ENCODE measurements at places on chromosomes 5 and 9.

GRCh38 chr5:58114324-58114723 is 345.6 kb downstream of the PLK2 start:
- peak; percentile 81 for DNase-seq

- no peak for DNase-seq
These were observed 87.1 kb upstream of the FAM174A start for GRCh38 chr5:100448111-100448528.

DNA sequence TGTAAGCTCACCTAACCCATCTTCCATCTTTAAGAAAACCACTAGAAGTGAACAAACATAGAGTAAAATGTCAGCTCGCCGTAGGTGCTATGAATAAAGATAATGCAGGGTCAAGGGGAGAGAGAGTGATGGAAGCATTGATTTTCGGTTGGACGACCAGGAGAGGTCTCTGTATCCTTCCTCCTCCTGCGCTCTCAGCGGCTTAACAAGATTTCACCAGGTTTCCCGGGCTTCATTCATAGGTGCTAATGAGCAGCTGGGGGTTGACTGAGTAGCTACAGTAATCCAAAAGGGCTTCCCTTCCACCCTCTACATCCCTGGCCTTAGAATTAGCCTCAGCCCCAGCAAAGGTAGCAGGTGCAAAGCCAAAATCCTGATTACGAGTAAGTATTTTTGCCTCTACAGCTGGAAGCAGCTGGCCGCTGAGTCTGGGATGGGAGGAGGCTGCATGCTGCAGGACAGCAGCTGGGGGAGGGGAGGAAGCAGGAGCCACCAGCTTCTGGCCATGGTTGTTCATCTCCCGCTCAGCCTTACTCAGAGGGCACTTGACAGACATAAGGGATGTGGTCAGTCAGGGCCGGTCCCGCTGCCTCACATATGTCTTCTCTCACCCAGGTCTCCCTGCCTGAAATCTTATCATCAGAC is 112.0 kb upstream of the IL12B start:
- DNase-seq = no peak

- peak; percentile 33 for DNase-seq
These were observed 49.5 kb upstream of the EGFLAM start for GRCh38 chr5:38208782-38209378.

DNA sequence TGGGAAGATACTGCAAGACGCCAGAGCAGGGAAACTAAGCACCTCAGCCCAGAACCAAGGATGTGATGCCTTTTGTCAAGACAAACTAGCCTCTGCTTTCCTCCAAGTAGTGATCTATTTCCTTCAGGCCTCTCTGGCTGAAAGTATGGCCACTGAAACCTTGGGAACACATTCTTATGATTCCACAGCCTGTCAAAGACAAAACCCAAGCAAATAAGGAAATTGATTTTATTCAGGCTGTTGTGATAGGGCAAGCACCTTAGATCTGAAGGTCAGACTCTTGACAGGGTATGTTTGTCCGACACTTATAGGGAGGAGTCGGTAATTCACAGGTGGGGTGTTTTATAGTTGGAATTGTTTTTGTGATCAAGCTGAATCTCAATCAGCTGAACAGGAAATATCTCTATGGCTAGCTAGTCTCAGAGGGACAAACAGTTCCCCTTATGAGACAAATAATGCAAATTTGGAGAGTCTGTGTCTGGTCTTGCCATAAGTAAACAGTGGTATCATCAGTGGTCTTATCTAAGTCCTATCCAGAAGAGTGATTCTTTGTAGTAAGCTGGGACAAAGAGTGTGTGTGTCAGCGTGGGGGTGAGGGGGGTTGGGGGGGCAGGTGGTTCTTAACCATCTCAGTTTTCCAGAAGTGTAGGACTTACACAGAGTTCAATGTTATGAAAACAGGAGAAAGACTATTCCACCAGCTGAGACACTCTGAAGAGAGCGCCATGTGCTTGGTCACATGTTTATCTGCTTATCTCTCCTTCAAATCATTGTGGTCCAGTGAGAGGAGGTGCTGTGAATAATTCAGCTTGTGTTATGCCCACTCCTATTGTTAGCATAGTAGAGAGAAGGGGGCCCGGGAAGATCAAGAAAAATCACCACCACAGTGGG is 6.7 kb upstream of the ZCCHC10 start:
- DNase-seq = no peak

GRCh38 chr5:128469912-128470311 is 68.1 kb downstream of the FBN2 start:
- peak; percentile 56 for DNase-seq

DNA sequence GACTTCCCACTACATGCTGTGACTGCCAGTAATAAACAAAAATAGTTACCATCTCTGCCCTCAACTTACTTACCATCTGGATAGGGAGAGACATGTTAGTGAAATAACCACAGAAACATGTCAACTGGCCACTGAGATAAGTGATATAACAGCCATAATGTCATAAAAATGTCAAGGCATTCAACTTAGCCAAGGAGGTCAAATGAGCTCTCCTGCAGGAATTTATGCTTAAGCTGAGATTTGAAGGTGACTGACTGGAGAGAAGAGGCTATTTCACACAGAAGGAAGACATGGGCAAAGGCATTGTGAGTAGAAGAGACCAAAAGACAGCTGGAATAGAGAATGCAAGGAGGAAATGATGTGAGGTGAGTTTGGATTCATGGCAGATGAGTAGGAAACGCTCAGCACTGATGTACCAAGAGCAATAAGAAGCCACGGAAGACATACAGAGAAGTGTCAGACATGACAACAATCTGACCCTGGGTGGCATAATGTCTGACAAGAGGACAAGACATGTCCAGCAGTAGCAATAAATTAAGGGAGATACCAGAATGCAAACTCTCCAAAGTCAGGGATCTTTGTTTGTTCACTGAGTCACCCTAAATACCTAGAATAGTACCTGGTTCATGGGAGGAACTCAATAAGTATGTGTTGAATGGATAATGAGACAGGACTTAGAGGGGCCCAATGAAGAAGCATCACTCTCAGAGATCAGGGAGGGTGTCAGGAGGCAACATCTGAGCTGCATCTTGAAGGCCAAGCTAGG is 318.8 kb downstream of the ACTL7B start:
- peak; percentile 35 for DNase-seq

DNA sequence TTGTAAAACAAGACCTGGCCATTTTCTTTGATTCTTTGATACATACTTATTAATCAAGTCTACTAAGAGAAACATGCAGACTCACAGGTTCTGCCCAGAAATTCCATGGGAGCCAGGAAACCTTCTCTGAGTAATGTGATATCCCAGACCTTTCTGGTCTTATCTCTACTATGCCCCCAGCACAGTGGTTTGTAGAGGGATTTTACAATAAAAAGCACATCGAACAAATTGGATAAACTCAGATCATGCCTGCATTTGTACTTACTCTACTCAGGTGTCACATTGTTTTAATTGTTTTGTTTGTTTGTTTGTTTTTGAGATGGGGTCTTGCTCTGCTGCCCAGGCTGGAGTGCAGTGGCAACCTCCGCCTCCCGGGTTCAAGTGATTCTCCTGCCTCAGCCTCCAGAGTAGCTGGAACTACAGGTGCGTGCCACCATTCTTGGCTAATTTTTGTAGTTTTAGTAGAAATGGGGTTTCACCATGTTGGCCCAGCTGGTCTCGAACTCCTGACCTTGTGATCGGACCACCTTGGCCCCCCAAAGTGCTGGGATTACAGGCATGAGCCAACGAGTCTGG is 179.5 kb downstream of the ZNF608 start:
- DNase-seq = no peak

- no peak for DNase-seq
These were observed 118.5 kb downstream of the PRR16 start for GRCh38 chr5:120582635-120583034.

- no peak for DNase-seq
These were observed 42.8 kb downstream of the SIL1 start for GRCh38 chr5:139155333-139155732.

GRCh38 chr9:131258186-131258585 is 18.1 kb downstream of the FAM78A start:
- DNase-seq = no peak

DNA sequence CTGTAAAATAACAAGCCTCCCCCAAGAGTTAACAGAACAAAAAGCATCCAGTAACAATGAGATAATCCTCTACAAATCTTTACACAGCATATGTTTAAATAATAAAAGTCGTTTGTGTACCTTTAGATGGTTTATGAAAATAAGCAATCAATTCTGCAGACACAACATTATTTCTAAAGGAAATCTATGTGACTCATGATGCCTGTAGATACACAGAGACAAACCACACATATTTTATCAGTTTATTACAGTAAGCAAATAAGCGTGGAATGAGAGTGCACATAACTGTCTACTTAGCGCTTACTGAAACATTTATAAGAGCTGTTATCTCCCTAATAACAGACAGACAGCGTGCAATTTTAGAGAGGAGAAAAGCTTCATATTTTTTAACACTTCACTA is 243.6 kb downstream of the AP3B1 start:
- DNase-seq = peak; percentile 51

GRCh38 chr9:115944166-115944948 is 209.2 kb upstream of the PAPPA start:
- peak; percentile 97 for DNase-seq

GRCh38 chr5:80034962-80035821 is at the start of gene THBS4:
Gene THBS4 (plus strand): TSS chr5:80035348. CDS start chr5:80035538, 190 bp downstream.
- DNase-seq = no peak

GRCh38 chr5:107557051-107557658 is 113.6 kb downstream of the EFNA5 start:
- peak; percentile 36 for DNase-seq

GRCh38 chr5:134994560-134995156 is 27.0 kb downstream of the CATSPER3 start:
- no peak for DNase-seq

- DNase-seq = peak; percentile 46
These were observed 188.7 kb downstream of the EBF1 start for GRCh38 chr5:158910782-158911692.

- no peak for DNase-seq
These were observed 73.6 kb downstream of the FSTL4 start for GRCh38 chr5:133538718-133539117.

DNA sequence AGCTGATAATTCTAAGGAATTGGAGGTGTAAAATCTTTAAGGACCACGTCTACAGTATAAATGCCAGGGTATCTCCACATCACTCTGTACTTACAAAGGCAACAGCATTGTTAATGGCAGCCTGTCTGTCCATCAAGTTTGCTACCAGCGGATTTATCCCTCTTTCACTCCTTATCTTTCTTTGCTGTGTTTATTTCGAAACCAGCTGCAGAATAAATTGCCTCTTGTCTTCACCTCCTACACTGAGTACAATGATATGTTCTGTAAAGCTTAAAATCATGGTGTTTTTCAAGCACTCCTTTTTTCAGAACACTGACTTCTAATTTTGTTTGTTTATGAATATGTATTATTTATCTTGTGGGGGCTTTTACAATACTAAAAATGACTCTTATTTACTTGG is 1088.1 kb downstream of the NR2F1-AS1 start:
- DNase-seq = no peak

GRCh38 chr5:156595132-156595787 is 254.8 kb upstream of the PPP1R2B start:
- peak; percentile 27 for DNase-seq

DNA sequence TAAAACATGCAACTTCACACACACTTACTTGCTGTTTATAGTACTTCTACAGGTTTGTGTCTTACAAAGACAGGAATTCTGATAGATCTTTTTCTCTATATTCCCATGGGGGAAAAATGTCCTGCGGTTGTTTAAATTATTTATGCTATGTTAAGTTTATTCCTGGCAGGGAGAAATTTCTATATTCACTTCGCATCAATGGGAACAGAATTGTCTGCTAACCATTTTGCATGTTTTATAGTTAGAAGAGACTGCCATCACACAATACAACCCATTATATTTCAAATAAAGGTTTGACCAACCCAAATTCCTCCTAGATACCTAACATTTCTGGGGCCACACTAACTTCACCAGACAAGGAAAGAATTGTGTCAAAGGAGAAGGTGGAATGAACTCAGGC is 110.0 kb upstream of the PRR16 start:
- no peak for DNase-seq

DNA sequence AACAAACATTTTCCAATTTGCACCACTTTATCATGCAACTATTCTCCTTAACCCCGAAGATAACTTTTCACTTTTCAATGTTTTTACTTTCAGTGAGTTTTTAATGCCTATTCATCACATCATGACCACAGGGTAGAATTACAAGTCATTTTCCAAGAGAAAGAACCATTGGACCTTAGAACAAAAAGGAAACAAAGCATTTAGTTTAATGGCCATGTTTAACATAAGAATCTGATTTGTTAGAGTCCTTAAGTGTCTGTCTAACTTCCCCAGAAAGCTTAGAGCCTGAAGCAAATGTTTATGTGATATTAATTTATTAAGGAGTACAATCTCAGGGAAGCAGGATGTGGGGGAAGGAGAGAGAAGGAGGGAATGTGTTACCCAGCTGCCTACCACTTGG is 325.8 kb upstream of the RIOK2 start:
- DNase-seq = no peak

- DNase-seq = no peak
These were observed 302.6 kb downstream of the OSTF1 start for GRCh38 chr9:75390951-75391350.

- no peak for DNase-seq
These were observed 8.9 kb downstream of the LARS1 start for GRCh38 chr5:146173597-146173996.

GRCh38 chr9:80156756-80157472 is 585.1 kb downstream of the TLE4 start:
- no peak for DNase-seq

- DNase-seq = no peak
These were observed 138.5 kb upstream of the IRX2 start for GRCh38 chr5:2890011-2890410.

DNA sequence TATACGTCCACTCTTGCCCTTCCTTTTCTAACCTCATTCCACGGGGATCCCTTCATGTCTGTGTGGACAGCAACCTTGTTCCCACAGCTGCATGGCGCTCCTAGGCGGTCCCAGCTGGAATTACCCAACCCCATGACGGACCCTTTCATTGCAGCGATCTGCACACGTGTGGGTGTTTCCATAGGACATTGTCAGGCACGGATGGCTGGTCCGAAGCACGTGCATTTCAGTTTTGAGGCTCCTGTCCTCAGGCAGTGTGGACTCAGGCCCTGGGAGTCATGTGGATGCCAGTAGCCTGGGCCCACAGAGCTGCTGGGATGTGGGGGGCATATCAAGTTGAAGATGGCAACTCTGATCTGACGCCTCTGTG is 15.0 kb downstream of the CARD19 start:
- no peak for DNase-seq

DNA sequence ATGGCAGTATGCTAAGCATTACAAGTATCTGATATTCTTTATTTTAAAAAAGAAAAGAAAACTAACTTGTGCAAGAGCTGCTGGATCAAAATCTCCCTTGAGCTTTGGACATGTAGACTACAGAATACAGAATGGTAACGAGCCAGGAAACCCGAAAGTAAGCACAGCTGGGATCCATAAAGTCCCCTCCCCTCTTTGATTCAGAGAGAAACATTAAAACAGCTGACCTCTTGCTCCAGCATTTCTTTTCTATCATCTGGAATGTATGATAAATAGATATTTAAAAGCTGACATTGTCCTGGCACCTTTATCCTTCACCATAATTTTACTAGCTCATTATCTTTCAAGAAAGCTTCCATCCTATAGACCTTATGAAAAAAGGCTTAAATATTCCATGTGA is 28.2 kb upstream of the LPAR1 start:
- DNase-seq = peak; percentile 56

All from fibroblast of skin of right quadriceps (primary cell).